ENCODE measurements at places on chromosomes 2 and 18.

- DNase-seq: no peak
Measured at GRCh38 chr2:68716604-68717304, 17.9 kb upstream of the ARHGAP25 start.

DNA sequence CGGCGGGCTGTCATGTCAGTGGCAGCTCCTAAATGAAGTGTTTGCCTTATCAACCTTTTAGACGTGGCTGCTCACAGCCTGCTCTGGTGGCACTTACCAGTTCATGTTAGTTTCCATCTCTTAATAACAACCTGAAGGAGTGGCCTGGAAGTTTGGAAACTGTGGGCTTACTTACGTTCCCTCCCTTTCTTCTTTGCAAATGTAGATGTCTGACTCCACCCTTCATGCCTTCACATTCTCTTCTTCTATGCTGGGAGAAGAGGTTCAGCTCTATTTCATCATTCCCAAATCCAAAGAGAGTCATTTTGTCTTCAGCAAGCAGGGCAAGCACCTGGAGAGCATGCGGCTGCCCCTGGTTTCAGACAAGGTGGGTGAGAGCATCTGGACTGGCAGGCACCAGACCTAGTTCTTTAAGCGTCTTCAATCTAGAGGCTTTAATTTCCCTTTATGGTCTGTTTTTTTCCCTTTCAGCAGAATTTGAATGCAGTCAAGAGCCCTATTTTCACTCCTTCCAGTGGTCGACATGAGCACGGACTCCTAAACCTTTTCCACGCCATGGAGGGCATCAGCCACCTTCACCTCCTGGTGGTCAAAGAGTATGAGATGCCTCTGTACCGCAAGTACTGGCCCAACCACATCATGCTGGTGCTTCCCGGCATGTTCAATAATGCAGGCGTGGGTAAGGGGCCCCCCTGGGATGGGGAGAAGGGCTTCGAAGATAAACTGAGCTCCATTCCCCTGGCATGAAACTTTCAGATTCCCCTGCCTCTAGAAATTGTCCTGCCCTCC lies 92.4 kb downstream of the ESCO1 start:
- no peak for DNase-seq

DNA sequence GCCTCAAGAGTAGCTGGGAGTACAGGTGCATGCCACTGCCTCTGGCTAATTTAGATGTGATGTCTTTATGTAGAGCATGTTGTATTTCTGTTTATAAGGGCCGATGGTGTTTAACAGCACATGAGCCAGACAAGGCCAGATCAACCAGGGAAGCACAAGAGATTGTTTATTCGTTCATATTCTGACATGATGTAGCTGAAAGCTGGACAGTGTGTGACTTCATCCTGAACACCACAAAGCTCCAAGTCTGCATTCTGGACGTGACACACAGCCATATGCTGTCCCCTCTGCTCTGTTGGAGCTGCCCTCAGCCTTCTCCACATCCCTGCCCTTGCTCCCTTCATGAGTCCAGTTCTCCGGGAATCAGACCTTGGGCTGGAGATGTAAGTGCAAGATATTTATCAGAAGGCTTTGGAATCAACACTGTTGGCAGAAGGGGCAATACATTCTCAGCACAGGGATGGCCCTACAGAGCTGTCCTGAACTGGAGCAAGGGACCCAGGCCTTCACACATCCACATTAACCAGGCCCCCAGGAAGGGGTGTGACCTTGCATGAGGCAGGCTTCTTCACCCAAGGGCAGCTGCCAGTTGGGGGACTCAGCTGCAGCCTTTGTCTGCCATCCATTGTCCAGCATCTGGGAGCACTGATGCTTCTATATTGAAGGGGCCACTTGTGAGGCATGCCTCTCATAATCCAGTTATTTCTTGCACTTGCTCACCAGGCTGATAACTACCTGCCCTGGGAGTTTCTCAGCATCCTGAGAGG lies 38.5 kb downstream of the EDAR start:
- DNase-seq: no peak

DNA sequence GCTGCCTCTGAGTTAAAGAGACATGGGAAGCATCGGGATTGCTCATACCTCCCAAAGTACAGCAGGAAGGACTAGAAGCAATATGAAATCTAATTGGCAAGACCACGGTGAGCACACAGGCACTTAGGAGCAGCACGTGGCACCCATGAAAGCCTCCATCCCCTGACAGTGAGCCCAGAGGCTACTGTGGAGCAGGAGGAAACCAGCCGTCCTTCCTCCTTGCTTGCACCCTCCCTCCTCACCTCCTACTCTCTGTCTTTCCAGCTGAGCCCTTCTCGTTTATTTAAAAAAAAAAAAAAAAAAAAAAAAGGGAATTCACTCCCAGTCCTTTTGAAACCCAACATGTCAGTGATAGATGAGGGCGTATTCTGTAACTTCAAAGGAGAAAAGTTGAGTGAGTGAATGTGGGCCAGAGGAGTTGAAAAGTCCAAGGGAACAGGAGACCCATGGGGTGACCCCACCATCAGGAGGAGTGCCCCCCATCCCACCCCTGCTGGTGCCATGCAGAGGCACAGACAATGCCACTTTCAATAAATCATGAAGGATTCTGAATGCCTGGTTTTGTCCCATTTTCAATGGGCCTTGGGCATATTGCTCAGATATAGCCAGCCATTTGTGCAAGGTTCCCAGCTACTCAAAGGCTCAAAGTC lies 96.6 kb upstream of the ALPP start:
- DNase-seq: no peak

DNA sequence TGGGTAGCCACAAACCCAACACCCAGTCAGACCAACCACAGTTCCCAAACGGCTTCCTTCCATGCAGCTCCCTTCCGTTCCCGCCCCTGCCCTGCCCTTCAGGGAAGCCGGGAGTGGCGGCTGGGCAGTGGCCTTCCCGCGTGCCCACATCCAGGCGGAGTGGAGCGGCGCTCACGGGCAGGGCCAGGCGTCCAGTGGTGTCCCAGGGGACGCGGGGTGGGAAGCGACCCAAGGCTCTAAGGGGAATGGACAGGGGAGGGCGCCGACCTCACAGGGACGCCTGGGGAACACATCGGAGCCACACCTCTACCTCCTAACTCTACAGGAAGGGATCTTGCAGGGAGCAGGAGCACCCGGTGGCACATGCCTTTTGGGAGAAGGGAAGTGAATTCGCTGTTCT lies 225.9 kb upstream of the MGAT5 start:
- DNase-seq: no peak

DNA sequence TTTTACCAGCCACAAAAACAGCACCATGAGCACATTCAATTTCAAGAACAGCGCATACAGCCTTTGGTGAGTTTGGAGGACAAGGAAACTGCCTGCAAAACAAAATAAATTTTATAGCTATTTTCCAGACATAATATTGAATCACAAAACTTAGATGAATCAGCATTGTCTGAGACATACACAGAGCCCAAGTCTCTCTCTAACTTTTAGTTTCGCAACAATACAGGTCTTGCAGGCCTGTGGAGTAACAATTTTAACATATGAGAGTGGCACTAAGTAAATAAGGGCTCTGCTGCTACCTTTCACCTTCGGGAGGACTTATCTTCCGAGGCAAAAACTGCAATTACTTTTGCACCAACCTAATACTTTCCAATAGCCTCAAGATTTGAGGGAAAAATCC lies 56.1 kb upstream of the PEX13 start:
- no peak for DNase-seq

DNA sequence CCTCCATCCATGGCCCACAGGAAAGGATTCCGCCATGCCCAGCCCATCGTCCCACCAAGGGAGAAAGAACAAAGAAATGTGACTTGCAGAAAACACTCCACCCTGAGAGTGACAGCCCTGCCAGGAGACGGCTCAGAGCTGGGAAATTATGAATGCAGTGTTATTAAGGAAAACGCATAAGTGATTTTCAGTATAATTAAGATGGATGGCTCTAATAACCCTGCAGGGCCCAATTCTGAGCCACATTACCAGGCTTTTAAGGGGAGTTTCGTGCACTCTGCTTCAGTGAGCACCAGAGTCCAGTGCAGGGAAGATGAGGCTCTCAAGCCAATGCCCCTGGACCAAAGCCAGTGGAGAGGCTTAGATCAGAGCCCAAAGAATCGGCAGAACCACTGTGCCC lies 10.6 kb upstream of the TEX51 start:
- DNase-seq: no peak

GRCh38 chr2:149427387-149427786 lies 97.0 kb downstream of the LYPD6 start:
- DNase-seq: no peak

- no peak for DNase-seq
Measured at GRCh38 chr2:8064603-8065002, 617.3 kb upstream of the ID2 start.

DNA sequence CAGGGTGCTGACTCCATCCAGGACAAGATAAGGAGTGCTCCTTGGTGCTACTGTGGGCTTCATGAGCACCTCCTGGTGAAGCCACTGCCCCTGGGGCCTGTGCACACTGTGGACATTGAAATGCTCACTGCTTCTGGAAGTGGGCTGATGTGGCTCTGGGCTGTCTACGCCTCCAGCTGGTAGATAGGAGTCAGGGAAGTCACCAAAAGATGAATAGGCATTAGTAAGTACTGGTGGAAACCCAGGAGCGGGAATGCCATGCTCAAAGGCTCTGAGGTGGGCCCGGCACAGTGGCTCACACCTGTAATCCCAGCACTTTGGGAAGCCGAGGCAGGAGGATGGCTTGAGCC lies 79.2 kb upstream of the MSH2 start:
- no peak for DNase-seq

- DNase-seq: no peak
Measured at GRCh38 chr2:864501-865106, 86.0 kb upstream of the SNTG2 start.

GRCh38 chr18:26546170-26546874 lies 2.0 kb downstream of the KCTD1 start:
- DNase-seq: no peak

DNA sequence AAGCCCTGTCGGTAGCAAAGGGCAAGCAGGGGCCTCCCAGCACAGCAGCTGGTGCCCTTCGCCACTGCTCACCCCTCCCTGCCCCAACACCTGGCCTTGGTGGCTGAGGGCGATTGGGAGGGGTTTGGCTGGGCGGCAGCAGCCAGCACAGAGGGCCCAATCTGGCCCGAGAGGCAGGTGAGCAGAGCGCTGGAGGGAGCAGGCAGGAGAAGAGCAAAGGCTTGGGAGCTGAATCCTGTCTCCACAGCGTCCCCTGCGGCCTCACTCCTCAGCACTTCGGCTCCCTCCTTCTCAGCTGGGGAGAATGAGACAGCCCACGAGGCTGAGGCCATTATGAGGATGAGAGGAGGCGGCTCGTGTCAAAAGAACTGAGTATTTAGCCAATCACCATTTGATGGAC lies 74.9 kb upstream of the TAF1B start:
- no peak for DNase-seq

GRCh38 chr18:39607034-39607433 lies 2041.4 kb upstream of the CELF4 start:
- no peak for DNase-seq

GRCh38 chr2:174777347-174778084 lies 13.2 kb upstream of the CHRNA1 start:
- no peak for DNase-seq
